ENCODE measurements at places on chromosomes 6 and 20.
A peak's percentile ranks its signal among the peaks of the same experiment; 100 is the strongest.

DNA sequence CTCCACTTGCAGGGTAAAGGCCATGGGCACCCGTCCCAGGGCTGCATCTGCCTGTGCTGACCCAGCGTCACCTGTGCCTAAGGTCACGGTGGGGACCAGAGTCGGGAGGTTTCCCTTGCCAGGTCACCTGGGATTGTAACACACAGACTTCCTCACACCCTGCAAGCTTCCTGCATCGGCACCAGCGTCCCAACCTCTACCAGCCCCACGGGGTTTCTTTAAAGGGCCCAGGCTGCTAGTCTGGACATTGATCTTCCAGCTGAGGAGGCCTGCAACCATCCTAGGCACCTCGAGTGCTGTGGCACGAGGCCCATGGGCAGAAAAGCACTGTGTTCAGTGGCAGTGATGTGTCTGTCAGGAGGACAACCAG is 12.6 kb downstream of the ACSS1 start:
- DNase-seq: no peak

DNA sequence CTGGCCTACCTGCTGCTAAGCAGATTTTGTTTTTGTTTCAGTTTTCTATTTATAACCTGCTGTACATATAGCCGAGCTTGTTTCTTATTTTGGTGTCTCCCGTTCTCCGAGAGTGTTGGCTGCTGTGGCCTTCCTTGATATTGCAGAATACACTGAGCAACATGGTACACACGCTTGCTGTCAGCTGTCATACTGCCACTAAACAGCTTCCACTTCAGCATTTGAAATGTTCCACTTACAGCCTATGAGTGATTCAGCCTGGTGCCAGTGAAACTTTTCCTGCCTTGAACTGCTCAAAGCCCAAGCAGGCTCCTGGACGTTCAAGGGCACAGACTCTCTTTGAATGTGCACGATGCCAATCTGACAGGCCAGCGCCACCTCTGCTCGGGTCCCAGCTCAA is 87.1 kb downstream of the PSMG4 start:
- DNase-seq: no peak

GRCh38 chr20:57590485-57591288 is 29.5 kb downstream of the ZBP1 start:
- no peak for DNase-seq

DNA sequence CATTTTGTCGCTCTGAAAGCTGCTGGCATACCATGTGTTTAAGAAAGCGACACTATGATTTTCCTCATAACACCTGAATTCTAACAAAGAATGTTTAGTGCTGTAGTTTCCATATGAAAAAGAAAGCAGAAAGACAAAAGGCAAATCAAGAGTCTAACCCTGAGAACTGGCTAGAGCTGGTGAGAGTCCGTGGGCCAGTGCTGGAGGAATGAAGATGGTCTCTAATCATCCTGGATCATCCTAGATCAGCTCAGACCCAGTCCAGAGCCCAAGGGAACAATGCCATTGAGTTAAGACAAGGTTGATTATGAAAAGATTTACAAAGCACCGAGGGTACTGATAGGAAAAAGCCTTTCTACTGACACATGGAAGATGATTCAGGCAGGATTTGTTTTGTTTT is 73.0 kb upstream of the MYLIP start:
- DNase-seq: no peak

DNA sequence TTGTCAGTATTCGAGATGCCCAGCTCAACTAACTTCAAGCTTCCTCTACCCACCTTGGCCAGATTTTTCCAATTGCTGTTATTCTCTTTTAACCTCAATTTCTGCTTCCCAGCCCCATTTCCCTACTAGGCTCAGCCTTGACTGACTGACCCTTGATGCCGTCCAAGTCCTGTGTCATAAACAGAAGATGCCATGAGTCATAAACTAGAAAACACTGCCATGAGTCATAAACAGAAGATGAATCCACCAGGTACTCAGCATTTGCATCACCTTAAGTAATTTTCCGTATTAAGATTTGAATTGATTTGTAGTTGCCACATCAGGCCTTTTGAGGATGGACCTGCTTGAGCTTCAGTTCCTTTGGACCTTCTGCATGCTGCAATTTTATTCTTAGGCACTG is 123.8 kb downstream of the FAM83B start:
- DNase-seq: no peak

DNA sequence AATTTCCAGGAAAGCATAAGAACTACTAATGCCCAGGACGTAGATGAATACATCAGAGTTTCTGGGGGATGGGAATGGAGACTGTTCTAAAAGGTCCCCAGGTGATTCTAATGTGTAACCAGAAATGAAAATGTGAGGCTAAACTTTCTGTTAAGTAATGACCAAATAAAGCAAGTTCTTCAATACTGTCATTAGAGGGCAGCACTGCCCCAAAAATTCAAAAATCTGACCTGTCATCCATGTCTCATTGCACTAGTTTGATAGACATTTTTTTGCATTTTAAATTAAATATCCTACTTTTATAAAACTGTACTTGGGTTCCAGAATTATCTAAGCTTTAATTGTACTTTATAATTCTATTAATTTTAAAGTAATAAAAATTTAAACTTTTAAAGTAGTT is 94.9 kb downstream of the RFX6 start:
- DNase-seq: no peak

GRCh38 chr20:51029963-51030920 is 7.3 kb upstream of the KCNG1 start:
- DNase-seq: peak; percentile 62

- DNase-seq: no peak
Observed at GRCh38 chr20:3021327-3021726, 22.1 kb upstream of the GNRH2 start.

GRCh38 chr6:163986313-163986712 is 571.8 kb downstream of the QKI start:
- DNase-seq: no peak

DNA sequence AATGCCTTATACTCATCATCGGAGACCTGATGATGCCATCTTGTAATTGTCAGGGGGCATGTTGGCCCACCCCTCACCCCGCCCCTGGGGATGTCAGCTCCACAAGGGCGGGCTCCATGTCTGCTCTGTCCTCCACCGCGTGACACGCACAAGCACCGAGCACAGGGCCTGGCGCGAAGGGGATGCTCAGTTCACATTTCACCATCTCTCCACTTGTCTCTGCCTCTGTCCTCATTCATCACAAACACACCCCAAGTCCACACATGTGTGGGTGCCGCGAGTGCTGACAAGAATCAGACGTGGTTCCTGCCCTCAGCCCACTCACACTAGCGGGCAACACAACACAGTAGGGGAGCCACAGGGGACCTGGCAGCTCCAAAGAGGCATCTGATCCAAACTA is 151.2 kb upstream of the PTPN1 start:
- DNase-seq: no peak

- no peak for DNase-seq
Observed at GRCh38 chr6:156718647-156719394, 58.4 kb upstream of the ARID1B start.

DNA sequence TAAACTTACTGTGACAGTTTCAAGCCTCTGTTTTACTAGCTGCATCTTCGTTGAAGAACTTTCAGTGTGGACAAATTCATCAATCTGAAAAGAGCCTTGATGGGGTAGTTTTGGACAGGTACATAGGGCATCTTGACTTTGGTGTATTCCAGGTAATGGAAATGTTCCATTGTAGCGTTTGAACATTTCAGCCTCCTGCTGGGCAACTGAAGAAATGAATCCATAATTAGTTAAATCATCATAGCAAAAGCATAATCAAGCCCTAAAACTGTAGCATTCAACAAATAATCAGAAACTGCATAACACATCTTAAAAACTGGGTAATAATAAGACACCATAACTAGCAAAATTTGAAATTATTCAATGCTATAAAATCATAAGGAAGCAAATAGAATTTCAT is 86.2 kb downstream of the AHI1 start:
- DNase-seq: no peak

GRCh38 chr6:72559555-72559954 is 62.3 kb upstream of the KCNQ5 start:
- no peak for DNase-seq

- no peak for DNase-seq
Observed at GRCh38 chr6:1609041-1609647, 571 bp upstream of the FOXC1 start.

DNA sequence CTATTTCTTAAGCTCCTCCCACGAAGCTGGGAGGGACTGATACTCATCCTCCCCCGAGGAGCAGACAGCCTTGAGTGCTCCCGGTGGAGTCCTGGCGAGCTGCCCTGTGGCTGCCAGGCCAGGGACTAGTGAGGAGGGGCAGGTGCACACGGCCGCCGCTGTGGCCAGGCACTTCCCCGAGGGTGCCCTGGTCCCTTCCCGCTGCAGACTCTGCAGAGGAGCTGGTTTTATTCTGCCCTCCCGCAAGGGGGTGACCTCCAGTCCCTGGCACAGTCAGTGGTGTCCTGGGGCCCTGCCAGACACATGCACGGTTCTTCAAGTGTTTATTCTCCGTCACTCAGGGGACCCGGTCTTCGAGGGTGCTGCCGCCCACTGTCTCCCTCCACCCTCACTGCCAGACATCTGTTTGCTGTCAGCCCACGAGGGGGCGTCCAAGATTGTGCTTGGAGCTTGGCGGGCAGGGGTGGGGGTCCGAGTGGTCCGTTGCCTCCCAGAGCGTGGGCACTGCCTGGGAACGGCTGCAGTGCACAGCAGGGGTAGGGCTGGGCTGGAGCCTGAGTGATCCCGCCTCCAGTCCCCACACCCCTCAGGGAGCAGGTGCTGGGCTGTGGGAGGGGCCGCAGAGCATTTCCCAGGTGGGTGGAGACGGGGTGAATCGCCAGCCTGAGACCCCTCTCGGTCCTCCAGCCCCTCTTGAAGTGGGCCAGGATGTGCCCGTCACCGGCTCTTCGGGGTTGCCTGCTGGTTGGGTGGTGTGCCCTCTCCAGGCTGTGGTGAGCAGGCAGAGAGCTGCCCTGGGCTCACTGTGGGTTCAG is 3.1 kb upstream of the CABLES2 start:
- DNase-seq: no peak

- no peak for DNase-seq
Observed at GRCh38 chr20:21705575-21706260, at the start of gene PAX1. Gene PAX1, plus strand, starts transcription at chr20:21705664. Its CDS starts 49 bp downstream, at chr20:21705713.

- DNase-seq: no peak
Observed at GRCh38 chr20:12570371-12570770, 438.4 kb upstream of the SPTLC3 start.

- no peak for DNase-seq
Observed at GRCh38 chr20:39036851-39037250, 74.7 kb downstream of the DHX35 start.

DNA sequence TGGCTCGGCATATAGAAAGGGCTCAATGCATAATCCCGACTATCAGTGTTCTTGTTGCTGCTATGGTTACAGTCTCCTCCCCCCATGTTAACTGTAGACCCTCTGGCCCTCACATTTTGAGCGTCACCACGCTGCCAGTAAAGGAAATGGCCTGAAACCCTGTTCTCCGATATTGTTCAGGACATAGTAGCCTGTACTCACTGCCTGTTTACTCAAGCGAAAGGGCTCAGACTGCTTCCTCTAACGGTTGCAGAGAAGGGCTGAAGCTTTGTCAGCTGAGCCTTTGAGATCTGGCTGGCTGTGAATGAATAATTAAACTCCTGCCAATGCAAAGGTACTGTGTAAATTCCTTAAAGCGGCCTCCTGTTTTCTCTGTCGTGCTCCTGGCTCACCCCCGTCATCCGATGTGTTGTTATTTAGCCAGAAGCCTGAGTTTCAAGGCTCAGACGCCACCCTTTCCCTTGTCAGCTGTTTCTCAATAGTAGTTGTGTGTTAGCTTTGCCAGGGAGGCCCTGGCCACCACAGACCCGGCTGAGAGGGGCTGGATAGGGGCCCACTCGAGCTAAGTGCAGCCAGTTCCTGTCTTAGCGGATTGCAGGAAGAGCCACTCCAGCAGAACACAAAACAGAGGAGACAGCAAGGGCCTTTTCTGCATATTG is 31.2 kb upstream of the RALGAPA2 start:
- no peak for DNase-seq

DNA sequence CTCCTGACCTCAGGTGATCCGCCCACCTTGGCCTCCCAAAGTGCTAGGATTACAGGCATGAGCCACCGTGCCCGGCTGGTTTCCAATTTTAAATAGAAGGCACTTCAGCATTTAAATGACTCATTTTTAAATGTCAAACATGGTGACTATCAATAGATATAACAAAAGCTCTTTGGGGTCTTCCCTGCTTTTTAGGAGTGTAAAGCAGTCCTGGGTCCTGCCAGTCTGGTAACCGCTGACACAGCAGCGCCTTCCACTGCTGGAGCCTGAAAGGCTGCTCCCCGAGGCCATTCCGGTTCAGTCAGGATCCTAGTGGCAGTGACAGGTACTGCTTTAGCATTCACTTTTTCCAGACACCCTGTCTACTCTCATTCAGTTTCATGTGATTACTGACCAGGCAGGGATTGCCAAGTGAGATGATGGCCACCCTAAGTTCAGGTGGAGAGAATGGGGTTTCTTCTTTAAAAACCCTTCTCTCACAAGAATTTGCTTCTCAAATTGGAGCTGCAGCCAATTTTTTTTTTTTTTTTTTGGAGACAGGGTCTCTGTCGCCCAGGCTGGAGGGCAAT is 5.1 kb downstream of the DIDO1 start:
- no peak for DNase-seq

- peak; percentile 97 for DNase-seq
Observed at GRCh38 chr6:26043384-26044139, 43.7 kb upstream of the HFE start.

- DNase-seq: no peak
Observed at GRCh38 chr20:34058831-34059230, 53.2 kb downstream of the EIF2S2 start.

- DNase-seq: no peak
Observed at GRCh38 chr6:42339991-42340401, 111.7 kb downstream of the TRERF1 start.

DNA sequence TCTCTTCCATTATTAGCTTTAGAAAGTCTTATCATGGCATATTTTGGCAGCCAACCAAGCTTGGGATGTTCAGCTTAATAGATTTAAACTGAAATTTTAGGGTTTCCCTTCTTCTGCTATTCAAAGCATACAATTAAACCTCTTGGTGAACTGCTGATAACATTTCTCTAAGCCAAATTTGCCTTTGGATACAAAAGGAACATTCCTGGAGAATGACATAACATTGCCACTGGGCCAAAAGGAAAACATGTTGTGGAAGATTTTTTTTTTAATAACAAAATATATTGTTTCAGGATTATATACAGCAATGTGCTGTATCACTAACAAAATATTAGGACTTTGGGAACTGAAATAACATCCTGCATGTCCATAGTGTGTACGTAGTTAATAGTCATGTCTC is 215.1 kb upstream of the TBX18 start:
- DNase-seq: peak; percentile 21

GRCh38 chr6:28589234-28589956 is 63.7 kb downstream of the GPX5 start:
- peak; percentile 90 for DNase-seq

- DNase-seq: no peak
Observed at GRCh38 chr6:8064638-8065518, 689 bp upstream of the BLOC1S5 start.

DNA sequence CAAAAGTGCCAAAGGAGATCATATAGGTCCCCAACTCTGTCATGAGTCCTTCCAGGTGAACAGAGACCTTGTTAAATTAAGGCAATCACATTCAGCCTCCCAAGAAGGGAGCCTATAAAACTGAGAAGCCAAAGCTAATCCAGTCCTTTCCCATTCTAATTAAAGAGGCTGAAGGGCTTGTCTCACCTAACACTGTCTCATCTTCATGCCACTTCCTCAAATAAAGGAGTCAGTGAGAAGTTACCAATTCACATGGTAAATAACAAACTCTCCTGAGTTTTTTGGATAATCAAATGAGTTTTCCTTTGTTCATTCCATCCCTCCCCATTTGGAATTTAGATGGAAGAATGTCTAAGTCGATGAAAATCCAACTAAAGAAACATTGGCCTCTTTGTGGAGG is 242.8 kb downstream of the UST start:
- DNase-seq: no peak

GRCh38 chr6:54717849-54718455 is 128.6 kb upstream of the FAM83B start:
- DNase-seq: no peak

All from fibroblast of skin of left biceps (primary cell).